ENCODE measurements at places on chromosomes 7 and 10.

- no peak for DNase-seq
- no peaks in the 10 kb centered on the region for H3K27me3 ChIP-seq
- no peak overlapping the region for H3K27ac ChIP-seq
- H3K36me3 ChIP-seq: no peaks in the 10 kb centered on the region
- H3K4me1 ChIP-seq: no peaks in the 10 kb centered on the region
These were observed 29.3 kb downstream of the DNAJC12 start for GRCh38 chr10:67808704-67809103.

- no peak overlapping the region for H3K4me3 ChIP-seq
- no peaks in the 10 kb centered on the region for H3K27me3 ChIP-seq
- H3K4me1 ChIP-seq: no peaks in the 10 kb centered on the region
- no peak overlapping the region for H3K27ac ChIP-seq
- no peak for DNase-seq
These were observed 31.0 kb downstream of the AHCYL2 start for GRCh38 chr7:129255800-129256199.

- H3K4me1 ChIP-seq: no peaks in the 10 kb centered on the region
- H3K4me3 ChIP-seq: no peak overlapping the region
- no peaks in the 10 kb centered on the region for H3K27me3 ChIP-seq
- no peaks in the 10 kb centered on the region for H3K36me3 ChIP-seq
- no peak for DNase-seq
These were observed 11.5 kb upstream of the PLAU start for GRCh38 chr10:73899423-73899822.

DNA sequence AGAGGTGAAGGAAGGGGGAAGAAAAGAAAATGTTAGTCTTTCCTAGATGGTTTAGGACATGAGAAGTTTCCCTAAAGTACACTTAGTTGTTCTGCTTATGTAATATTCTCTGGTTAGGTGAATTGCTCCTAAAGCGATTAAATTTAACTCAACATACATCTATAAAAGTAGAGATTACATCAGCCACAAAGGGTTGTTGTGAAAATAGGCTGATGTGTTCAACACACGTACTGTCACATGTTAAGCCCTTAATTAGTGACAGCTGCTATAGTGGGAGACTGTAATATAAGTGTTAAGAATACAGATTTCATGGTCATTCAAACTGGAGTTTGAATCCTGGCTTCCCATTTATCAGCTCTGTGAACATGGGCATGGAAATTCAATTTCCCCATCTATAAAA lies 12.8 kb downstream of the HECTD2 start:
- no peak overlapping the region for H3K27ac ChIP-seq
- no peak for DNase-seq
- no peak overlapping the region for H3K4me3 ChIP-seq
- no peaks in the 10 kb centered on the region for H3K27me3 ChIP-seq

- no peaks in the 10 kb centered on the region for H3K4me1 ChIP-seq
- H3K27ac ChIP-seq: no peak overlapping the region
- no peak overlapping the region for H3K4me3 ChIP-seq
- no peaks in the 10 kb centered on the region for H3K36me3 ChIP-seq
- no peaks in the 10 kb centered on the region for H3K27me3 ChIP-seq
These were observed 149.2 kb upstream of the GHITM start for GRCh38 chr10:83990126-83990525.

Measured in effector memory CD4-positive, alpha-beta T cell (primary cell).